Uterus (tissue), 4 donors: ENCODE measurements at places on chromosomes 12 and 14. TPM values are rescaled to one million over a fixed set of nuclear protein-coding genes. Genes with fewer than 3 reads are reported as not detected.

- no peak overlapping the region for H3K27ac ChIP-seq
- no peak overlapping the region for H3K4me3 ChIP-seq
- no peaks in the 10 kb centered on the region for H3K4me1 ChIP-seq
- H3K36me3 ChIP-seq = no peaks in the 10 kb centered on the region
- no peaks in the 10 kb centered on the region for H3K27me3 ChIP-seq
- no peak for DNase-seq
Observed at GRCh38 chr14:38339696-38340095, 83.8 kb upstream of the CLEC14A start.

DNA sequence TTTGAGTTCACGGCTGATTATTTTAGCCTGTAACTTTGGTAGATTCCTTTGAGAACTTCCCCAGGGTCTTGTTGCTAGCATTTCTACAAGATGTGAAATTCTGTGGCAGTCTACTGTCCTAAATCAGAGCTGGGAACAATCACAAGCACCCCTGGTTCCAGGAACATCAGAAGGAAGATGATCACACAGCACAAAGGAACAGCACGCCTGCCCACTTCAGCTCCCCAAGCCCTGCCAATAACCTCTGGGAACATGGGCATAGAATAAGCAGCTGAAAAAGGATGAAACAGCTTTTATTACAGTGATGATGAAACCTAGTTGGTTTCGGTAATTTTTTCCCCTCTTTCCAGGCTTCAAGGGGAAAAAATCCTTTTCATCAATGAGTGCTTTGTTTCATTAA lies 12.3 kb downstream of the GPR19 start:
- H3K36me3 ChIP-seq = no peaks in the 10 kb centered on the region
- H3K27ac ChIP-seq = no peak overlapping the region
- H3K4me1 ChIP-seq = no peaks in the 10 kb centered on the region
- DNase-seq = no peak
- H3K27me3 ChIP-seq = no peaks in the 10 kb centered on the region

DNA sequence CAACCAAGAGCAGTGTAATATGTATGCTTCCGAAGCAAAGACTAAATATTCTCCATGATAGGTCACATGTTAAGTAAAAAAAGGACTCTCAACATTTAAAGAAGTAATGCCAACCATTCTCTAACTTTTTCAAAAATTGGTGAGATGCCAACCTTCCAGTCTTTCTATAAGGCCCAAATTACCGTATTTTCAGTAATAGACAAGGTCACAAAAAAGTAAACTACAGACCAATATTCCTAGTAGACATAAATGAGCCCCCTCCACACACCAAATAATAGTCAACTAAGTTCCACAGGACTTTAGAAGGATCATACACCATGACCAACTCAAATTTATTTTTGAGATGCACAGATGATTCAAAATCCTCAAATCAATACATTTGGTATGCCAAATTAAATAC lies 867.4 kb downstream of the TMEM121 start:
- H3K4me3 ChIP-seq = no peak overlapping the region
- H3K27me3 ChIP-seq = no peaks in the 10 kb centered on the region
- H3K36me3 ChIP-seq = no peaks in the 10 kb centered on the region
- no peak overlapping the region for H3K27ac ChIP-seq
- H3K4me1 ChIP-seq = no peaks in the 10 kb centered on the region

DNA sequence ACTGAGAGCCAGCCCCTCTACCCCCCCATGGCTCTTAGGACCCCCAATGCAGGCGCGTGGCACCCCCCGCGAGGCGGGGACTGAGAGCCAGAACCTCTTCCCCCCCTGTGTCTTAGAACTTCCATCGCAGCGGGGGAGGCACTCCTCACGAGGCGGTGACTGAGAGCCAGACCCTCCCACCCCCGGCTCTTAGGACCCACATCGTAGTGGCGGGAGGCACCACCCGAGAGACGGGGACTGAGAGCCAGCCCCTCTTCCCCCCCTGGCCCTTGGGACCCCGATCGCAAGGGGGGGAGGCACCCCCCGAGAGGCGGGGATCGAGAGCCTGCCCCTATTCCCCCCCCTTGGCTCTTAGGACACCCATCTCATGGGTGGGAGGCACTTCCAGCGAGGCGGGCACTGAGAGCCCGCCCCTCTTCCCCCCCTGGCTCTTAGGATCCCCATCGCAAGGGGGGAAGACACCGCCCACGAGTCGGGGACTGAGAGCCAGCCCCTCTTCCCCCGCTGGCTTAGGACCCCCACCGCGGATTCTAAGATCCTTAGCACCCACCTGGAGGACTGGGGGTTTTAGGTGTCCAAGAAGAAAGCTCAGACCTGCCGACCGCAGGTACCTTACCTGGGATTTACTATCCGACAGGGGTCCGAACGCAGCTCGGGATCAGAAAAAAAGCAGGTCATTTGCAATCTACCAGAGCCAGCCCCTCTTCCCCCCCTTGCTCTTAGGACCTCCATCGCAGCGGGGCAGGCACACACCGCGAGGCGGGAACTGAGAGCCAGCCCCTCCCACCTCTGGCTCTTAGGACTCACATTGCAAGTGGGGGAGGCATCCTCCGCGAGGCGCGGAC lies 44.9 kb downstream of the DDX11 start:
- peaks cover 14% of the 10 kb centered on the region for H3K27me3 ChIP-seq
- H3K4me3 ChIP-seq = peak overlapping the region; percentile 21
- DNase-seq = peak; percentile 71
- no peaks in the 10 kb centered on the region for H3K4me1 ChIP-seq
- H3K27ac ChIP-seq = no peak overlapping the region

GRCh38 chr14:90804292-90805083 lies 11.7 kb downstream of the TTC7B start:
- H3K27me3 ChIP-seq = no peaks in the 10 kb centered on the region
- DNase-seq = no peak
- no peak overlapping the region for H3K4me3 ChIP-seq
- H3K4me1 ChIP-seq = no peaks in the 10 kb centered on the region
- no peak overlapping the region for H3K27ac ChIP-seq
- H3K36me3 ChIP-seq = no peaks in the 10 kb centered on the region

DNA sequence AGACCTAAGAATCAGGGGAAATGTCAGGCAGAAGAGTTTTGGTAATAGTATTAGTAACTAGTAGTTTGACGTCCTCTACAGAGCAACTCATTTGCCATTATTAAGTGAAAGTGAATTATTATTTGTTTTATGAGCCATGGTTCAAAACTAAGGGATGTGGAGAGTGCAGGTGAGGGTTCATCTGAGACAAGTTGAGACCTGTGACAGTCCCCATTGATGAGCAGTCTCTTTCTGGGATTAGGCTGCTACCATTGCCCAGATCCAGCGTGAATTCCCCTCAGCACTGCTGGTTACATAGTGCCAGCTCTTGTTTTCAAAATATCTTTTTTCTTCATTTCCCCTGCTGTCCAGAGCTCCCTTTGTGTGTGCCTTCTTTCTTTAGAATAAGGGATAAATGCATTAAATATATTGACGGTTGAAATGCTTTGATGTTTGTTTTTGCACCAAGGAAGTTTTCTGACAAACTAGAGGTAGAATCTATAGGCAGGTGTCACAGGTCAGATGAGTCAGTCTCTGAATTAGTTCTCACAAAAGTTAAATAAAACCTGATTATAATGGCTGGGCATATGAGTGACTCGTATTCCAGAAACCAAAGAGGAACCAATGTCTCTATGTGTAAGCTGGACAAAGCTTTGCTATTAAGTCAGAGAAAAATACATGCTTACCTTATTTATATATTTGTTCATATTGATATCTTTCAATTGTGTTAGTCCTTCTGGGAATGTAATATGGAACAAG lies 381.4 kb downstream of the TMEM117 start:
- H3K4me1 ChIP-seq = no peaks in the 10 kb centered on the region
- H3K4me3 ChIP-seq = no peak overlapping the region
- H3K36me3 ChIP-seq = no peaks in the 10 kb centered on the region
- no peak overlapping the region for H3K27ac ChIP-seq

- DNase-seq = no peak
- no peaks in the 10 kb centered on the region for H3K27me3 ChIP-seq
- no peaks in the 10 kb centered on the region for H3K36me3 ChIP-seq
Observed at GRCh38 chr14:66974397-66975025, 214.7 kb upstream of the GARIN2 start.

GRCh38 chr14:102221026-102221425 lies 81.3 kb downstream of the WDR20 start:
- no peaks in the 10 kb centered on the region for H3K36me3 ChIP-seq
- no peak overlapping the region for H3K4me3 ChIP-seq
- no peak overlapping the region for H3K27ac ChIP-seq

GRCh38 chr12:95963096-95963495 lies 20.0 kb downstream of the AMDHD1 start:
- no peak overlapping the region for H3K4me3 ChIP-seq
- no peaks in the 10 kb centered on the region for H3K4me1 ChIP-seq
- H3K27ac ChIP-seq = no peak overlapping the region
- H3K36me3 ChIP-seq = no peaks in the 10 kb centered on the region

Gene ABHD4
- 40.0 TPM for total RNA-seq

Gene TAS2R19
- 3.5 TPM for total RNA-seq

Gene TDP1
- total RNA-seq = 30.8 TPM

Gene ANO4
- not detected for total RNA-seq

Gene SLC25A21
- 3.0 TPM for total RNA-seq
